Activated CD8-positive, alpha-beta memory T cell treated with anti-CD3 and anti-CD28 coated beads for 24 hours (primary cell): ENCODE measurements at places on chromosomes 4 and X.

- DNase-seq: no peak
Measured at GRCh38 chrX:50000937-50001542, 78.6 kb downstream of the CLCN5 start.

- no peak for DNase-seq
Measured at GRCh38 chr4:159343116-159343515, 240.2 kb downstream of the RAPGEF2 start.

- DNase-seq: no peak
Measured at GRCh38 chr4:8128100-8128856, 30.3 kb downstream of the ABLIM2 start.

- no peak for DNase-seq
Measured at GRCh38 chr4:77031544-77031943, 44.2 kb downstream of the CCNI start.

- no peak for DNase-seq
Measured at GRCh38 chr4:145904413-145905177, 34.0 kb downstream of the ZNF827 start.

GRCh38 chrX:31884535-31884934 is 812.7 kb upstream of the FTHL17 start:
- no peak for DNase-seq

DNA sequence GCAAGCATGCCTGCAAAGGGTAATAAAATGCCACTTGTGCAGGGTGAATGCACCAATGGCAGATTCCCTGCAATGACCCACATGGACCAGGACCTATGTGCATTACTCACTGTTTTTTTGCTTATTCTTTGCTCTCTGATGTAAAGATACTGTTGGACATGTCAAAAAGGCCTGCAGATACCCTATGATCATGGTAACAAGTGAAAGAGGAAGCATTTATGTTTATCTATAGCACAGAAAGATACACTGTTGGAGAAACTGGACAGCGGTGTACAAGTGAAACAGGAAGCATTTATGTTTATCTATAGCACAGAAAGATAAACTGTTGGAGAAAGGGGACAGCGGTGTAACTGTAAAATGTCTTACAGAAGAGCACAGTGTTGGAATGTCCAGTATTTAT is 127.5 kb downstream of the PAPSS1 start:
- no peak for DNase-seq

- DNase-seq: peak; percentile 63
Measured at GRCh38 chr4:54657551-54658251, at the start of gene KIT. TSS of gene KIT (plus strand) at chr4:54657957. CDS start at chr4:54658015, 58 bp downstream.

DNA sequence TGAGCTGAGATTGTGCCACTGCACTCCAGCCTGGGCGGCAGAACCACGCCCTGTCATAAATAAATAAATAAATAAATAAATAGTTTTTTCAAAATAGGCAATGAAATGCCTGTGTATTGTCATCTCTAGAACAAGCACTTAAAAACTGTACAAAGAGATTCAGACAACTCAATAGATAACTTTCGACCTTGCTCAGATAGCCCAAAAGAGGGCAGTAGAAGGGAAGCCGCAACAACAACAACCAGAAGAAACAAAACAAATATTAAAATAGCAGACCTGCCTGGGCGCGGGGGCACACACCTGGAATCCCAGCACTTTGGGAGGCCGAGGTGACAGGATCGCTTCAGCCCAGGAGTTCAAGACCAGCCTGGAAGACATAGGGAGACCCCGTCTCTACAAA is 9.4 kb upstream of the CLDN34 start:
- DNase-seq: no peak

- no peak for DNase-seq
Measured at GRCh38 chr4:140839888-140840790, 84.0 kb upstream of the TBC1D9 start.
